ENCODE measurements at places on chromosomes 7 and 10.
A peak's percentile ranks its signal among the peaks of the same experiment; 100 is the strongest.

DNA sequence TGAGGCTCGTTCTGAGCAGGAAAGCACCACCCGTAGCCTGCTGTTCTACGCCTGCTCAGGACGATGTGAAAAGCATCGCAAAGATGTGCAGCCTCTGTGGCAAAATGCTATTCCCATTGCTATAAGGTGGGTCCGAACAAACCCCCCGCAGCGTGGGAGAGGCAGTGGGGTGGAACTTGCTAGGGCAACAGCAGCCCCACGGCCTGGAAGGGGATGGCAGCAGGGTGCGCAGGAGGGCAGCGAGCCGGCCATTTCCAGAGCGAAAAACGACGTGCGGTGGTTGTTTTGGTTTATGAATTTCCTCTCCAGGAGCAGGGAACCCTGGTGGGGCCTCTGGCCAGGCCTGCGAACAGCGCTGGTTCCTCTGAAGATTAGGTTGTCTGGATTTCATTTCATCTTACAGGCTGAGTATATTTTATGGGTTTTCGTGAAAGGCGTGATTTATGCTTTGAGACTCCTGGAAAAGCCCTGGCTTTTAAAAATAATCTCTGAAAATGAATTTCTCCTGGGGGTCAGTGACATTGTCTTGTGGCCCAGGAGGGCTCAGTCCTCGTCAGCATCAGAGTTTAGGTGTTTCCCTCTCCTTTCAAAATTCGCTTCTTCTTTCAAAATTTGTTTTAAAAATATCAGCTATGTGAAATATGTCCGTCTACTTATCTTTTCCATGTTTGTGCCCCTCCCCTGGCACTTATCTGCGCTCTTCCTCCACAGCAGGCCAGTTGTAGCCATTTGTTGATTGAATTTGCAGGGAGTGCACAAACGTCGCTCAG, 42.3 kb upstream of the UBE3C start:
- DNase-seq, result no peak

DNA sequence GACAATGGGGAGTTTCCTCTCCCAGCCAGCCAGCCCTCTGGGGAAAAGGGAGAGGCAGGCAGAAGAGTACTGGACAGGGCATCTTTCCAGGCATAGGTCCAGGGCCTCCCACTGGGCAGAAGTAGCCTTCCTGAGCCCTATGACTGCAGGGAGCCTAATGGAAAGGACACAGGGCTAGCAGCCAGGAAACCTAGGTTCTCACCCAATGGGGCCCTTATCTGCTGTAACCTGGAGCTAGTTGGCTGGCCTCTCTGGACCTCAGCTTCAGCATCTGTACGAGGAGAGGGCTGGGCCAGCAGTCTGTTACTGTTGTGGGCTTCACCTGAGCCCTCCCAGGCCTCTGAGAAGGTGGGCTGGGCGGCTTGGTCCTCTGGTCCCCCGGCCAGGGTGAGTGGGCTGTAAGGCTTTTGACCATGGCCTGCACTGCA, 22.4 kb downstream of the LDB3 start:
- no peak for DNase-seq

GRCh38 chr10:103858360-103858759, 3.0 kb upstream of the SH3PXD2A start:
- no peak for DNase-seq

DNA sequence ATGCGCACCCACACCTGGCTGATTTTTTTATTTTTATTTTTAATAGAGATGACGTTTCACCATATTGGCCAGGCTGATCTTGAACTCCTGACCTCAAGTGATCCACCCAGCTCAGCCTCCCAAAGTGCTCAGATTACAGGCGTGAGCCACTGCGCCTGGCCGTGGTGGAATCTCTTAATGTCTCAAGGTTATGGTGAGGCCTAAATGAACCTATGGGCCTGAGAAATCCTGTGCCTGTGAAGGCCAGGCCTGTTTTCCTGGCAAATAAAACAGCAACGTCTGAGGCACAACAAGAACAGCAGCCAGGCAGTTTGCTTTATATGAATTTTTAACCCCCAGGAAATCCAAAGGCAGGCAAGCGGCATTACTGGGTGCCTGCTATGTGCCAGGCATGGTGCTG, 297.5 kb upstream of the ZMIZ1 start:
- DNase-seq, result no peak

DNA sequence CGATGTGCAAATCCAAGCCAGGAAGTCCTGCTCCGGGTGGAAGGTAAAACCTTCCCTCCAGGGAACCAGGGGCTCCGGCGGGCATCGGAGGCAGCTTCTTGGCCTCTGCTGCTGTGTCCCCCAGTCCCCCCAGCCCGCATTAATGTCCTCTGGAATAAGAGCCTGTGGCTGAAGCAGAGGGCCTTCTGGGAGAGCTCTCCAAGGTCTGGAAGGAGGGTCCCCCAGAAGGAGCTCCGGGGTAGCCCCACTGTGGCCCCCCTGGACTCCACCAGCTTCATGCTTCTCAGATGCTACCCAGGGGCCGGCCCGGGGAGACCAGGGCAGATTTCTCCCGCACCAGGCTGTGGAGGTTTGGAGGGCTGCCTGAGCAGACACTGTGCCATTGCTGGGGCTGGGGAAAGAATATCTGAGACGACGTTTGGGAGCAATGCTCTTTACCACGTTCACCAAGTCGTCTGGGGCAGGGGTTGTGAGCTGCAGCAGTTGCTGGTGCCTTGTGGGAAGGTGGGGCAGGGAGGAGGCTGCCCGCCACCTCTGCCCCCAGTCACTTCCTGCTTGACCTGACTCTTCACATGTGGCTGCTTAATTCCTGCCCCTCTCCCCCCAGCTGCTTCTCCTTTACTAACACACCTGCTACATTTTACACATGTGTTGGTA, 8.3 kb downstream of the ZNF853 start:
- no peak for DNase-seq

- DNase-seq, result no peak
Observed at GRCh38 chr7:75888464-75889222, 9.8 kb downstream of the RHBDD2 start.

GRCh38 chr10:34748767-34749166, 66.3 kb downstream of the PARD3 start:
- no peak for DNase-seq

DNA sequence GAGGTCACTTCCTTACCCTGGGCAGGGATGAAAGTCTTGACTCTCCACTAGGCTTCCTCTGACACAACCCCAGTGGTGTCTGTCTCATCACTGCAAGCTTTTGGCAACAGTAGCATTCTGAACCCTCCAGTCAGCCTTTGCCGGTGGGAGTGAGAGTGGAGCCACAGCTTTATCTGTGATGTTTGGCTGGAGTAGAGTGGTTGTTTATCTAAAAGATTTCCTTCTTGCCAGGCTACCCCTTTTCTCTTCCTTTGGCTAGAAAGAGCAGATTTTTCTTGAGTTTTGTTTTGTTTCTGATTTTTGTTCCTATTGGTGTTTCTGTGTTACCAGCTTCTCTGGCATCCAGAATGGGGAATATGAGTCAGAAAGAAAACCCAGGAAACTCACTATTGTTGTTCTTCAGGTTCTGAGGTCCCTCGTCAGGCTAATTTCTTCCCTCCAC, 98.9 kb upstream of the KIF5B start:
- DNase-seq, result no peak

DNA sequence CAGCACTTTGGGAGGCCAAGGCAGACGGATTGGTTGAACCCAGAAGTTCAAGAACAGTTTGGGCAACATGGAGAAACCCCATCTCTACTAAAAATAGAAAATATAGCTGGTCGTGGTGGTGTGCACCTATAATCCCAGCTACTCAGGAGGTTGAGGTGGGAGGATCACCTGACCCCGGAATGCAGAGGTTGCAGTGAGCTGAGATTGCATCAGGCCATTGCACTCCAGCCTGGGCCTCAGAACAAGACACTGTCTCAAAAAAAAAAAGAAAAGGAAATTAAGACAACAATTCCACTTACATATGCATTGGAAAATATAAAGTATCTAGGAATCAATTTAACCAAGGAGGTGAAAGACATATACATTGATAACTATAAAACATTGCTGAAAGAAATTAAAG, 7.2 kb upstream of the OGDH start:
- DNase-seq, result no peak

GRCh38 chr10:110017052-110017451, 9.3 kb downstream of the ADD3 start:
- no peak for DNase-seq

DNA sequence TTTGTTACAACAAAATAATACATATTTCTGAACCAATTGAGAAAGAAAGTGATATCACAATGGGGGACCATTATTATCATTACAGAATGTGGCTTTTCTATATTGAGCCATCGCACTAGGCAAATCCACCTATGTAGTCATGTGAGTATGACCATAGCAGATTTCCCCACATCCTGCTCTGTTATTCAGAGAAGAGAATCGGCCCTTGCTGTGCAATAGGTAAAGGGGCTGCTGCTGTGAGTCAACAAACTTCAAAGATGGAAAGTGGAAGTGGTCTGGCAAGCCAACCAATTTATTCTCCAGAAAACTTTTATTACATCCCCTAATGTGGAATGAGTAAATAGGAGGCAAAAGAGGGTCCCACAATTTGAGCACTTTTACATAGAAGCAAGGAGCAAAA, 573.4 kb downstream of the ETV1 start:
- no peak for DNase-seq

GRCh38 chr7:50341724-50342123, 37.2 kb downstream of the IKZF1 start:
- DNase-seq, result no peak

DNA sequence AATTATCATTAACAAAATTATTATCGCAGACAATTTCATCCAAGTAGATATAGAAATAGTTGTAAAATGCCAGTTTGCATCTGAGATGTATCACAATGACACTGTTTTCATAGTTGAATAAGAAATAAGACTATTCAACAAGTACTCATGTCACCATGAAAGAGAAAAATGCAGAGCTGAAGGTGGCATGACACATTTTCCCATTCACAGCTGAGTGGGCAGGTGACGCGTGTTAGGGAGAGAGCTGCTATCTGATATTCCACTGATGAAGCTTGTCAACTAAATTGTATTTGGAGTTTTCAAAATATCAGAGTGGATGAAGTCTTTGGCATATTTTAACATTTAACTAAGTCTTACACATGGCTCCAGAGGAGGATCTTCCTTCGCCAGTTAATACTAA, 70.3 kb upstream of the HDAC9 start:
- DNase-seq, result no peak

- DNase-seq, result no peak
Observed at GRCh38 chr10:109947111-109947920, 24.0 kb upstream of the XPNPEP1 start.

GRCh38 chr7:1758028-1758858, 88.2 kb downstream of the ELFN1 start:
- peak; percentile 41 for DNase-seq

DNA sequence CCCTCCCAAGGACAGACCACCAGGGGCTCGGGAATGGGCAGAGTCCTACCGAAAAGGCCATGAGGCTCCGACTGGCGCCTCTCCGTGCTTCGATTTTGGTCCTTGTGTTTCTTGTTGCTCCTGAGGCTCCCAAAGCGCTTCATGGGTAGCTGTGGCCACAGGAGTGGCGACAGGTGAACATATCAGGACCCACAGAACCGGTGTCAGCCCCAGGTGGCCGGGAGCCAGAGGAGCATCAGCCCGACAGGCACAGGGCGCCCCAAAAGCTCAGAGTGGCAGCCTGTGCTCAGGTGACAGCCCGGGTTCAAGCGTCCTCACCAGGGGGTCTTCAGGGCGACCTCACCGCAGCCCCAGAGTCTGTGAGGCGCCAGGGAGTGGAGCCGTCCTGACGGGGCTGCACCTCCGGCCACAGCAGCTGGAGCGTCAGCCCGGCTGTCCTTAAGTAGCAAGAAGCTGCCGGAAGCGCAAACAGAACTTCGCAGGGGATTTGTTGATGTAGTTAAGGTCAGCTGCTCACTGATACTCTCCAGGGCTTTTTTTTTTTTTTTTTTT, 141.0 kb downstream of the PRKAG2 start:
- DNase-seq, result no peak

DNA sequence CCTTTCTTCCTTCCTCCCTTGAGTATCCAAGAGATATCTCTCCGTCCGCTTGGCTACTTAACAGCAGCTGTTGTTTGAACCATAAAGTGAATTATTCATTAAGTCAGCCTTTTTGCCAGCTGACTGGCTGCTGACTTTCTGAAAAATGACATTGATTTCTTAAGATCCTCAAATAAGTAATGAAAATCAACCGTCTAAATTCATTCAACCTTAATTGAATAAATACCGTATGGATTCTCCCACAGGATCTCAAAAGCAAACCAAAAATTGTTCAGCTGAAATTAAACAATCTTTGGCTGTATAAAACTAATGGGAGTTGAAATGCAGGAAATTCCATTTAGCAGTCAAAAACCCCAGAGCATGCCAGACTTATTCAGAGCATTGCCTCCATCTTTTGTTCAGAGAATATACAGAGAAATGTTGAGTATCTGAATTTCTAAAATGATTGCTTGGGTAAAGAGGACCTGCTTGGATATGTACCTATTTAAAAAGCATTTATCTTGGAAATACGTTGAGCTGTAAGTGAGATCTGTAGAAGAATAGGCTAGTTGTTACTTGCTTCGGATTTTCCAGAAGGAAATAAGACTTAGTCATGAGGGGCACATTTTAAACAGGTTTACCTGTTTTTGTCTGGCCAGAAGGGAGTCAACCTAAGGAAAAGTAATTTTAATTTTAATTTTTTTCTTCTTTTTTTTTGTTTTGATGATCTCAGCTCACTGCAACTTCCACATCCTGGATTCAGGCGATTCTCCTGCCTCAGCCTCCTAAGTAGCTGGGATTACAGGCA, 136.2 kb downstream of the PLXDC2 start:
- DNase-seq, result no peak

- DNase-seq, result no peak
Observed at GRCh38 chr10:76432016-76433012, 1000.9 kb downstream of the LRMDA start.

- DNase-seq, result no peak
Observed at GRCh38 chr10:73898730-73899410, 12.1 kb upstream of the PLAU start.

DNA sequence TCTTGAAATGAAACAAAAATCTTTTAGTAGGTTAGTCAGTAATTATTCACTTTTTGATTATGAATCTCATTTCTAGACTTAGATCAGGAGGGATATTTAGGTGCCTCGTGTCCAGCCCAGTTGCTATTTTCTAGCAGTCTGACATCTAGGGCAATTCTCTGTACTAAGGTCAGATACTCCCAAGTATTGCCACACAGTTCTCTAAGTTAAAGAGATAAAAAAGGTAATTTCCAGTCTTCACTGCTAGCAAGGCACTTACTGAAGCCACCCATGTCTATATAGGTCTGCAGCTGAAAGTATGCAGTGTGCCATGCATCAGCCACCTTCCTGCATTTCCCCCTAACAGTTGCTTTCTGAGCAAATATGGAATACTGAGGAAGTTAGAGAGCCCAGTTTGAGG, 83.4 kb downstream of the PON1 start:
- no peak for DNase-seq

- DNase-seq, result no peak
Observed at GRCh38 chr7:140144821-140145220, 32.0 kb downstream of the KDM7A start.

- no peak for DNase-seq
Observed at GRCh38 chr10:117137031-117137910, 799 bp downstream of the VAX1 start.

GRCh38 chr7:111108000-111108399, 17.1 kb downstream of the LRRN3 start:
- DNase-seq, result no peak

GRCh38 chr10:19245889-19246752, 197.5 kb downstream of the MALRD1 start:
- DNase-seq, result no peak

GRCh38 chr10:131061216-131061615, 250.3 kb downstream of the TCERG1L start:
- peak; percentile 7 for DNase-seq

Data from right forelimb (tissue), 1 donor.